ENCODE measurements at places on chromosomes 16 and 17.

- no peak for DNase-seq
Measured at GRCh38 chr16:47713225-47713595, 252.1 kb downstream of the PHKB start.

DNA sequence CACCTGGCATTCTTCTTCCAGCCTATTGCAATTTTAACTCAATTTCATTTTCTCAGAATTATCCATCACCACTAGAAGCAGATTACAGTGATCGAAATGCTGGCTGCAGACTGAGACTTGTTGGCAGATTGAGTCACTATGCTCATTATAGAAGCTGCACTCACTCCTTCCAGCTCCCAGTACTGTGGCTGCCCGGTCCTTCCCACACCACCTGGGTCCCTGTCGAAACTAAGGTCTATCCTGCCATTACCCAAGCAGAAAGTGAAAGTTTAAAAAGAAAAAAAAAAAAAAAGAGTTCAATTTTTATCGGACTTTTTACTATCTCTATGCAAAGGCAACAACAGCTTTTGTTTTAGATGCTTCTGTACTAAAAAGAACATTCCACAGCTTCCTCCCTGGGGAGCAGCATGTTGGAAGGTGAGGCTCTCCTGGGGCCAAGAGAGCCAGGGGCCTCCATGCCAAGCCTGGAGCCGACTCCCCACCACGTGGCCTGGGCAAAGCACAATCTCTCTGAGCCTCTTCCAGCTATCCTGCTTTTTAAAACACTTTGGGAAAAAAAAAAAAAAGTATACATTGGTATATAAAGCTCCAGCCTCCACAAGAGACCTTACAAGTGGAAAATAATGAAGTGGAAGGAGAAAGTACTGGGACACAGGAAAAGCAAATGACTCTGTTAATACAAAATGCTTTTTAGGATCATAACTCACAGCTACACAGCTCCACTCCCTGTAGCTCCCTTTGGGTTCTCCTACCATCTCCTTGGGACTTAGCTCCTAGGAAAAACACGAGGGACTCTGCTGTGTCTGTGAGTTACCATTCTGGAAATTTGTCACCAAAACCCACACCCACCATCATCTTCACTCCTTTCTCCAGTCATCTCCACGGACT is 77.8 kb downstream of the USP31 start:
- no peak for DNase-seq

DNA sequence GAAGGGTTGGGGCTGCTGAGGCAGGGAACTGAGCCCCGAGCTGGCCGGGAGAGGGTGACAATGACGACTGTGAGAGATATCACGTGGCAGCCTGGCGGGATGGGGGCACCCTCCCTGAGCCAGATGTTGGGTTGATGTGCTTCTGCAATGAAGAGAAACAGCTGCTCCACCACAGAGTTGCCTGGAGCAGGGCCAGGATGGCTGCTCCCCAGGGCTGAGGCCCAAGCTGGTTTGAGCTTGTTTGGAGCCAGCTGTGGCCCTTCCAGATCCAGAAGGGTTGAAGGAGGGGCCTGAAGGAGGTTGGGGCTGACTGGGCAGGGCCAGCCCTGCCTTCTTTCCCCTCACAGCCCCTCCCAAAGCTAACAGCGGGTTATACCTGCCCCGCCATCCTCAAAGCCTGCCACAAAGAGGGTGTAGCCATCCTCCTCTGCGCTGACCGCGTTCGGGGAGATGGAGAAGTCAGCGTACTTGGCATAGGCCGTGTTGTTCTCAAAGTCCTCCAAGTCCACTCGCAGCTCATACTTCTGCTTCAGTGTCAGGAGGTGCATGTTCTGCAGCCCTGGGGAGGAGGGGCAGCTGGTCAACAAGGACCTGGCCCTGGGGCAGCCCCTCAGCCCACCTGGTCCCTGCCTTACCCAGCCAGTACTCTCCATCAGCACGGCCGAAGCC is 2.1 kb downstream of the MFAP4 start:
- DNase-seq: no peak

DNA sequence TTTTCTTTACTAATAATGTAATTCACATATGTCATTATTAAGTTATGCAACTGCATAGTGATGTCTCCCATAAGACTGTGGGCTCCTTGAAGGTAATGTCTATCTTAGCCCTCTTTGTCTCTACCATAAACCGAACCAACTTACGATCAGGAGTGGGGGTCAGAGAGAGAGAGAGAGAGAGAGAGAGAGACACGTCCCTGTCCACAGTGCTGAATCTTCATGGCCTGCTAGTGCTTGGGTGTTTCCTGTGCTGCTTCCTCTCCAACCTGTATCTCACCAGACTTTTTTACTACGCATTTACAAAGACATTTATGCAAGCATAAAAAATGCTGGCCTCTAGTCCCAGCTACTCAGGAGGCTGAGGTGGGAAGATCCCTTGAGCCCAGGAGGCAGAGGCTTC is 52.2 kb upstream of the HAPSTR1 start:
- peak; percentile 23 for DNase-seq

DNA sequence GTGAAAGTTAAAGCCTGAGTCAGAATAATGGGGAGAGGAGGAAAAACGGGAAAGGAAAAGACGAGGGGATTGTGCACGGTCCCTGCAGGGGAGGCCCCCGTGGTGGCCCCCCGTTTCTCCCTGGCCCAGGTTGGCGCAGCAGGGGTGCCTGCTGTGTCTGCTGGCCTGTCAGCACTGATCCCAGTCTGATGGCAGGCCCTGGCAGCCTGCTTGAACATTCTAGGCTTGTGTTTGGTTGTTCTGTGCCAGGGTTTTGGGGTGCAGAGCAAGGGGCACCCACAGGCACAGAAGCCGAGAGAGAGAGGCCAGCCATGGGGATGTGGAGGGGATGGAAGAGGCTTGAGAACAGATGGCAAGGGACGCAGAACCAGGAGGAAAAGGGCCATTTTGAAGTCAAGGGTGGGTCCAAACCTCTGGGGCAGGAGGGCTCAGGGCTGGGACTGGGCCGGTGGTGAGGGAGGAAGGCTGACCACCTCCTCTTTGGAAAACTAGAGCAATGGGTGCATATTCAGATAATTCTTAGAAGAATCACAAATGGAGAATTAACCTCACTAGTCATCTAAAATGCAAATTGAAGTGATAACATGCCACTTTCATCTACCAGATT is 35.9 kb downstream of the TBX4 start:
- no peak for DNase-seq
